ENCODE measurements at places on chromosomes 5 and 9.

GRCh38 chr5:62316176-62316502 lies 10.1 kb downstream of the KIF2A start:
- no peak for DNase-seq

DNA sequence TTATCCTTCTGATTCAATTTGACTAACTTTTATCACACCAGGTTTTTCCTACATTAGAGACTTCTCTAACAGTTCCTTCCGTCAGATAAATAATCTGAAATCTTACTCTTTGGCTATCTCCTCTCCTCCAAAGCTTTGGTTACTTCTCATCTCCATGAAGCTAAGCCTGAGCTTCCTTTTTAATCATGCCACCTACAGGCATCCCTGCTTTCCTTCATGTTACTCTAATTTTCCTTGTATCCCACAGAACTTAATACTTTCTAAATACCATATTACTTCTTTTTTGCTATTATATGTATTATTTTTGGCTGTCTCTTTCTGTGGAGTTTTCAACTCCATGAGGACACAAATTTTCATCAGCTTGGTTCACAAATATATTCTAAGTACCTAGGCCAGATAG lies 49.7 kb downstream of the C9 start:
- DNase-seq: peak; percentile 29

DNA sequence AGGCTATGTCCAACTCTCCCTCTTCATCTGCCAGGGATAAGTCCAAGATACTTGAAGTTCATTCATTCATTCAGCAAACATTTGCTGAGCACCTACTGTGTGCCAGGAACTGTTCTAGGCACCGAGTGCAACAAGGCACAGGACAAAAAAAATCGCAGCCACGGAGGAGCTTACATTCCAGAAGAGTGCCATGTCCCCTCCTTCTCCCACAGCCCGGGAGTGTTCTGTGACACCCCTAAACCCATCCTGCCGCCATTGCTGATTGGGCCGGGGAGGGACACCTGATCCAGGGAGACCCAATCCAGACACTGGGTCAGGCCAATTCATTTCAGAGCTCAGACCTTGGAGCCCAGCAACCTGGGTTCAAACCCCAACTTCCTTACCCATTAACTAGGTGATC lies 58.1 kb upstream of the NEURL1B start:
- no peak for DNase-seq

GRCh38 chr5:174532455-174533453 lies 191.6 kb upstream of the MSX2 start:
- peak; percentile 69 for DNase-seq

DNA sequence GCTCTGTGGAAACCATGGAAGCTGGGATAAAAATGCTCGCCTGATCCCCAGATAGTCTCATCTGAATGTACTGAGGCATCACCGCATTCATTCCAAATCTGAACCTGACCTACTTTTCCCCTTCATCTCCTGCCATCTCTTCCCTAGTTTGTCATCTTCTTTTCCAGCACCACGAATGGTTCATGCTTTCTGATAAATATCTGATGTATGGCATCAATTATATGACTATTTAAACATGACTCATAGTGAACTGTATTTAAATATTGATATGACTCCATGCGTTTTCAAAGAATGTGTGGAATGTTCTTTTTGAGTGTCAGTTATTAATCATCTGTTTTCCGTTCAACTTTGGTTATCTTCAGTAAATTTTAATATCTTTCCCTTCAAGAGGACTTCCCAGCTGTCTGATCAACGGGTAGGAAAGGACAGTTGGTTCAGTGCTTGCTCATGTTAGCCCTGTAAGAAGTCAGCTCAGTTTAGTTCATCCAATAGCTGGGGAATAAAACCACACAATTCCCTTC lies 21.1 kb downstream of the BASP1 start:
- DNase-seq: no peak

GRCh38 chr9:117839862-117840261 lies 135.7 kb downstream of the TLR4 start:
- no peak for DNase-seq

DNA sequence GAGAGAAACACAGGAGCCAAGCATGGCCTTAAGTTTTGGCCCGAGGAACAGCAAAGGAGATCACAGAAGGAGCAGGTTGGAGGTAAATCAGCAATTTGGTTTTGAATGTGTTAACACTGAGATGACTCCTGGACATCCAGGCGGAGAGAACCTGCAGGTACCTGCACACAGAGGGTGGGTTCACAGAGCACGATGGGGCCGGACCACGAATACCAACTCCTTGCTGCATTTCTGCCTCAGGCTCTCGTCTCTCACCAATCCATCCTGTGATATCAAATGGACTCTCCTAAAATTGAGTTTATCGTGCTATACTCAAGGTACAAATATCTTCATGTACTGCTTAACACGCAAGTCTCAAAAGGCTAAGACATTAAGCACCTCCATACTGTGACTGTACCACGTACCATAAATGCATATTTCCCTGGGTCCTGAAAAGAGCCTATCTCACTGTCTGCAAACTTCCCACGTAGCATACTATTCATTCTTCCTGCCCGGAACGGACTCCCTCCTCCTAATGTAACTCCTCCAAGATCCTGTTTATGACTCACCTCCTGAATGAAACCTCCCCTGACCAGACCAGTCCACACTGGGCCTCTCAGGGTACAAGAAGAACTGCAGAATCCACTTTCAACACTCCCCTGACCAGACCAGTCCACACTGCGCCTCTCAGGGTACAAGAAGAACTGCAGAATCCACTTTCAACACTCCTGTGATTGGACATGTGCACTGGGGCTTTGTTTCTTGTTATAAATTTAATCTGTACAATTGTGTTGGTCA lies 380.8 kb upstream of the RFX3 start:
- DNase-seq: peak; percentile 19

All from SK-MEL-5 (cell line).